ENCODE measurements at places on chromosomes 13 and 19. TPM values are rescaled to one million over a fixed set of nuclear protein-coding genes. Genes with fewer than 3 reads are reported as not detected.
A peak's percentile ranks its signal among the peaks of the same experiment; 100 is the strongest.

Gene PLPP2
- 3.0 TPM for polyA plus RNA-seq

GRCh38 chr13:106063591-106064313 is 471.7 kb downstream of the EFNB2 start:
- no peak for DNase-seq

DNA sequence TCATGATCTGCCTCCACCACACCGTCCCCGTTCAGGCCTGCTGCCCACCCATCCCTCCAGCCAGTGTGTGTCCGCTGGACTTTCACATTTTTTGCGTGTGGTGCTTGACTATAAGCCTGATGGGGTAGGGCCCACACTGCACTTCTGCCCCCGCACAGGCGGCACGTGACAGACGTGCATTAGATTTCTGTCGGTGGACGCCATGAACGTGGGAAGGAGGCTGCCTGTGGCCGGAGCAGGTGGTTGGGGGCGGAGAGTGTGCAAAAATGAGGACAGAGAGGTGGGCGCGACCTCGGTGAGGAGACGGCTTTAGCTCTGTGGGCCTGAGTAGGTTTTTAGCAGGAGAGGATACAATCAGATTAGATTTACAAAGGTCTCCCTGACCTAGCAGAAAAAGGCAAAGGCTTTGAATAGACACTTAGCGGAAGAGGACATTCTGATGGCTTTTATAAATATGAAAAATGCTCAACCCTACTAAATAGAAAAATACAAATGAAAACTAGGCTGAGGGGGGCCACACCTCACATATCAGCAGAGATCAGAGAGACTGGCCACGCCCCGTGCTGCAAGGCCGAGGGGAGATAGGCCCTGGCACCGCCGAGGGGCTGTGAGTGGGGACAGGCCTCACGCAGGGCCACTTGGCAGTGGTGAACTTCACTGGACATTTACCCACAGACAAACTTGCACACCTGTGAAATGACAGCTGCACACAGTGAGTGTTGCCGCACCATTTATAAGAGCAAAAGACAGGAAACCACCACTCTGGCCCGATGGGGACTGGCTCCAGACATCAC is 25.4 kb downstream of the PAK4 start:
- no peak for DNase-seq

Gene IGFL2
- polyA plus RNA-seq: not detected

Gene BCAM
- 489 TPM for polyA plus RNA-seq

GRCh38 chr19:47542030-47542475 is 27.2 kb upstream of the NAPA start:
- DNase-seq: no peak

GRCh38 chr13:36353001-36353400 is 6.8 kb upstream of the SPART start:
- DNase-seq: no peak

DNA sequence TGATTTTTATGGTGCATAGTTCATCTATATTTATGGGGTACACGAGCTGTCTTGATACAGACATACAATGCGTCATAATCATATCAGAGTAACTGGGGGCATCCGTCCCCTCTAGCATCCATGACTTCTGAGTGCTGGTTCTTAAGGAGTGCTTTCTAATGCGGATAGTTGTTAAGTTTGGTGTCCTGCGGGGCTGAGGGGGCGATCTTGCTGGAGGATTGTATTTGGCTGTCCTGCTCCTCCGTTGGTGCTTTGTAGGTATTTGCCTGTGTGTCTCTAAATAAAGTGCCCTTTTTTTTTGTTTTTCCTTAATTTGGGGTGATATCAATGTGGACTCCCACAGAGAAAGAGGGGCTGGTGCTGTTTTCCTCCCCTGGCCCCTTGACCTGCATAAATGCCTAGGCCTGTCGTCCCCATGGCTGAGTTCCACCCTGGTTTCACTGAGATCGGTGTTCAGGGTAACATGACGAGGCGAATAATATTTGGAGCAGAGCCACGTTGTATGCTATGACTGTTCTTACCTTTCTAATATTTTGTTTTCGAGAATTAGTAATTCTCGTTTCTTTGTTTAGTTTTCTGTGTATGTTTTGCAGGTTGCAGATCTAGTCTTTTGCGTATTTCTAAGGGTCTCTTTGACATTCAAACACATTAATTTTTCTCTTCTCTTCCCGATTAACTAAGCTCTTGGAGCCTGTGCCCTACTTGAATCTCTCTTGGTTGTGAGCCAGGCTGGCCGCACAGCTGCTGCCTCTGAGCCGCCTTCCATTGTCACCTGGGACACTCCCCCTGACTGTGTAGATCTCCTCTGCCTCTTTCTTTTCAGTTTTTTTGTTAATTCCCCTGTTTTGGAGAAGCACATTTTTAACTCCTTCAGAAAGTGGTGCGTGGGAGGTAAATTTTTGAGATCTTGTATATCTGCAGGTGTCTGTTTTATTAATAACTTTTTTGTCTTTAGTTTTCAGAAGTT is 100.3 kb downstream of the ARHGEF7 start:
- no peak for DNase-seq

- no peak for DNase-seq
Observed at GRCh38 chr19:46924874-46925547, 64.2 kb downstream of the ARHGAP35 start.

DNA sequence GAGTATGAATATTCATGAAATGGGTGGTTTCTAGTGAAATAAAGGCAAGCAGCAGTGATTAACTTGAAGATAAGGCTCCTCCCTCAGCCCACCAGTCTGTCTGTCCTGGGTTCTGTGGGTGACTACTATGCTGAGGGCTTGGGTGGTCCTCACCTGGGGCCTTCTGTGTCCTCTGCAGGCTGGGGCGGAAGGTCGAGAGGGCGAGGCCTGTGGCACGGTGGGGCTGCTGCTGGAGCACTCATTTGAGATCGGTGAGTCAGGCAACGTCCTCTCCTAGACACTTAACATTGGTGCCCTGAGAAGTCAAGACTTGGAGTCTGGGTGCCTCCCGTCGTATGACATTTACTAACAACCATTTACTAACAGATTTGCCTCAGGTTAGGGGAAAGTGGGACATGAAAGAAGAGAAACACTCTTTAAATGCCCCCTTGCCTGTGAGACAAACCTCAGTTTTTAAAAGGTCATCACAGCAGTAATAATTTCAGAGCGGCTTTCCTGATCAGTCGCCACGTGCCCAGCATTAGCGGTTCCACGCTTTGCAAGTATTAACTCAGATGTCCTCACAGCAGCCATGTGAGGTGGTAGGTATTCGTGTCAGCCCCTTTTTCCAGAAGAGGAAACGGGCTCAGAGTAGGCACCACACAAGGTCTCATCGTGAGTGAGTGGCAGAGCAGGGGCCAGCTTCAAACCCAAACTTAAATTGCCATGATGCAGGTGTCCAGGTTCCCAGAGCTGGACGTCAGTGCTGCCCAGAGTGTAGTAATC is 1.3 kb upstream of the GARIN5A start:
- no peak for DNase-seq

Gene ZNF536
- 3.3 TPM for polyA plus RNA-seq

Gene PCDH17
- polyA plus RNA-seq: 16.2 TPM

DNA sequence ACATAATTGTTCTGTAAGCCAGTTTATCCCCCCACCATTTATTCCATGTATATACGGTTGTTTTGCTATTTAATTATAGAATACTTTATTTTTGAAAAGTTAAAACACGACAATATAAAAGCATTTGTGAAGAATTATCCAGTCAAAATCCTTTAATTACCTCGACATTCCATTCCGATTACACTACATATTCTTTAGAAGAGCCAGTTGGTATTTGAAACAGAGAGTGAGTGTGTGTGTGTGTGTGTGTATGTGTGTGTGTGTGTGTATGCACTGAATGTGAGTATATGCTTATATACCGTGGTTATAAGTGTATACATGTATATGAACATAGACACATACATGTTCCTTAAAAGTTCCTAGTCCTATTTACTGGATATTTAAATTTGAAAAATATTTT is 87.8 kb upstream of the KLF5 start:
- DNase-seq: no peak

GRCh38 chr19:33740811-33741396 is 55.8 kb upstream of the KCTD15 start:
- DNase-seq: peak; percentile 68

DNA sequence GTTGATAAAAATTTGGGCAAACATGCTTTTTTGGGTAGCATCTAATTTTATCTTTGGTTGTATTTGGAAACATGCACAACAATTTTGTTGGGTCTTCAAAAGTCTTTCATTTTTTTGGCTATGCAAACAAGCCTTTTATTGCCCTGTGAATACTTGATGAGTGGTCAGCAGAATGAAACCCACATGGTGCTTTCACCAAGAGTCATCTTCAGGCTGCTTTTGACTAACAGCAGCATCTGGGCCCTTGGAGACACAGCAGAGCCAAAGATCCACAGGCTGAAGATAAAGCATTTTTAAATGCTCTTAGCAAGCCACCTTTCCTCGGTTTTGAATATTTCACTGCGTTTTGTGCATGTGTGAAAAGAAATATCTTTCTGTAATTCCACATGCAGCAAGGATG is 154.9 kb downstream of the FGF9 start:
- DNase-seq: no peak

Gene CLDND2
- 0.79 TPM for polyA plus RNA-seq

Gene OR10H3
- not detected for polyA plus RNA-seq

Gene ZNF793
- 20.6 TPM for polyA plus RNA-seq

Gene PRR20C
- not detected for polyA plus RNA-seq

DNA sequence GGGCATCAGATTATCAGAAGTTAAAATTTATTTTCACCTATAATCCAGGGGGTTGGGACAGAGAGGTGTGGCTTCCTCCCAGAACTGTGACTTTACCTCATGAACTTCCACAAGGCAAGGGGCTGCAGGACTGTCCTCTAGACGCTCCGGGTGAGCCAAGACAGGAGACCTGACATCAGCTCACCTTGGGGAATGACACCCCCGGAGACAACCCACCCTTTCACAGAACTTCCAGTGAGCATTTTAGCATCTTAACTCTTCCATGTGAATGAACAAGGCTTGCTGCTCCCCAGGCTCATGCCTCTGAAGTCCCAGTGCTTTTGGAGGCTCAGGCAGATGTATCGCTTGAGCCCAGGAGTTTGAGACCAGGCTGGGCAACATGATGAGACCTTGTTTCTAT is 29.4 kb upstream of the TFDP1 start:
- DNase-seq: no peak

DNA sequence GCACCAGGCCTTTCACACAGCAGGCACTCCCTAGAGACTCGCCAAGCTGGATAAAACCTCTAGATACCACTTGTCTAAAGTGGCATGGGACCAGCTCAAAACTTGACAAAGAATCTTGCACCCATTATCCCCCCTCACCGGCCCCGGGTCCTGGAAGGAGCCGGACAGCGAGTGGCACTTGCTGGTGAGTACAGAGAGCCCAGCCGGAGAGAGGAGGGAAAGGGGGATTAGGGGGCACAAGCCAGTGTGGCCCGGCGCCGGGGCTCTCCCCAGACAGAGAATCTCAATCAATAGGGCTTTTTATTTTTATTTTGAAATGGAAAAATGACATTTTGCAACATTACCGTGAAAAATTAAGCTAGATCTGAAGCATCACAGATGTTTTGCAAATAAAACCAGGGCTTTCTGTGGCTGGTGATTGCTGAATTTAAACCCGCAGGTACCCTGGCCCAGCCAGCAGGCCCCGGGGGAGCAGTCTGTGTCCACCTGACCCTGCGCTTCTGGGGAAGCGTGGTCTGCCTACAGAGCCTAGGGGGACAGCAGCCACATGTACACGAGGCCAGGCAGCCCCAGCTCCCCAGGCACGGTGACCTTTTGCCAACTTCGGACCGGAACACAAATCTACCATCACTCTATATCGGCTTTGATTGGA is 10.0 kb upstream of the VSTM2B start:
- DNase-seq: no peak

DNA sequence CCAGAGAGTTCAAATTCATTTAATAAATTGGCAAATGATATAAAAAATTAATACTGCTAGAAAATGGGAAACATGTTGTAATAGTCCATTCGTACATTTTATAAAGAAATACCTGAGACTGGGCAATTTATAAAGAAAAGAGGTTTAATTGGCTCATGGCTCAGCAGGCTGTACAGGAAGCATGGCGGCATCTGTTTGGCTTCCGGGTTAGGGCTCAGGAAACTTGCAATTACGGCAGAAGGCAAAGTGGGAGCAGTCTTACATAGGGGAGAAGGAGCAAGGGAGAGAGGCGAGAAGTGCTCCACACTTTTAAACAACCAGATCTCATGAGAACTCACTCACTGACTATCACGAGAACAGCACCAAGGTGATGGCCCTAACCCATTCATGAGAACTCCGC is 512.0 kb downstream of the DACH1 start:
- no peak for DNase-seq

Gene EDNRB
- polyA plus RNA-seq: 76.3 TPM

Gene GRIK5
- 19.4 TPM for polyA plus RNA-seq

GRCh38 chr13:49584771-49585182 is 581 bp downstream of the RCBTB1 start:
- DNase-seq: no peak

- DNase-seq: peak; percentile 95
Observed at GRCh38 chr19:58554494-58555368, at the start of gene CHMP2A. CHMP2A (minus strand) TSS chr19:58555105; CDS start chr19:58554212, 893 bp downstream.

Gene OR7A5
- 0.03 TPM for polyA plus RNA-seq

DNA sequence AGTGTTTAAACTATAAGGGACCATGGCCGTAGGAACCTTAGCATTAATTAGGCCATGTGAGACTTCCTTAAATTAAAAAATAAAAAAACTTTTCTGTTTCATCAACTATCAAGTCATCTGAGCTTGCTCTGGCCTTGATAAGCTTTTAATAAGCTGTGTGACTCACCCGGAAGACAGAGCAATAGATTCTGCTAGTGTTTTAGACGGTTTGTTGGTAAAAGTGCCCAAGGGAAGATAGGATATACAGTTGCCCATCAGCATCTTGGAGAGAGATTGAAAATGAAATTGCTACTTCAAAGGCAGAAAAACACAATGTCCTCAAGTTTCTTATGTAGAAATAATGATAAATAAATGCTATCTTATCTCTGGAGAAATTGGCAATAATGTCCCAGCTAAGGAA is 31.2 kb upstream of the RCBTB2 start:
- DNase-seq: no peak

Gene ZNF730
- polyA plus RNA-seq: 4.6 TPM

Data from right renal cortex interstitium (tissue), 3 donors.